ENCODE measurements at places on chromosomes 16 and 17. TPM values are rescaled to one million over a fixed set of nuclear protein-coding genes. Genes with fewer than 3 reads are reported as not detected.

TMEM100 gene
- total RNA-seq, result not detected

TMEM238L gene
- not detected for total RNA-seq

SLC12A3 gene
- total RNA-seq, result not detected

TMEM256 gene
- total RNA-seq, result 181 TPM

KRT12 gene
- total RNA-seq, result not detected

FBXO39 gene
- total RNA-seq, result not detected

NME2 gene
- 1,805 TPM for total RNA-seq

HASPIN gene
- 14.0 TPM for total RNA-seq

EVPLL gene
- total RNA-seq, result not detected
